Cardiac septum (tissue), 1 donor: ENCODE measurements at places on chromosomes 2 and 18. TPM values are rescaled to one million over a fixed set of nuclear protein-coding genes. Genes with fewer than 3 reads are reported as not detected.

The TMEM247 gene
- total RNA-seq = not detected

- DNase-seq = no peak
These were observed 56.4 kb upstream of the MGAT5 start for GRCh38 chr2:134197445-134197844.

GRCh38 chr18:26103579-26103978 lies 13.2 kb upstream of the SS18 start:
- no peak for DNase-seq

The PLEK gene
- total RNA-seq = 3.7 TPM

The CLK1 gene
- total RNA-seq = 58.3 TPM

GRCh38 chr2:24107-24506 lies 22.2 kb downstream of the FAM110C start:
- no peak for DNase-seq

GRCh38 chr2:61948661-61949457 lies 43.4 kb downstream of the COMMD1 start:
- no peak for DNase-seq

- no peak for DNase-seq
These were observed 46.8 kb upstream of the SMIM21 start for GRCh38 chr18:75474332-75474731.

The RGPD4 gene
- total RNA-seq = 0.19 TPM

- DNase-seq = peak; percentile 79
These were observed 1.2 kb upstream of the UGT1A5 start for GRCh38 chr2:233711312-233712008.
